Mesangial cell (primary cell): ENCODE measurements at places on chromosomes 11 and 22. TPM values are rescaled to one million over a fixed set of nuclear protein-coding genes. Genes with fewer than 3 reads are reported as not detected.

Gene PHLDA2
- 45.0 and 110 TPM in 2 replicates for total RNA-seq

Gene OSBPL5
- 16.3 and 28.4 TPM in 2 replicates for total RNA-seq

Gene JHY
- 1.5 and 1.6 TPM in 2 replicates for total RNA-seq

Gene OLFML1
- total RNA-seq = 0.25 TPM in 1 of 2 replicates, not detected in the other

Gene OR51F1
- total RNA-seq = not detected in 2 replicates

Gene OR10D3
- not detected in 2 replicates for total RNA-seq

Gene OR5B17
- total RNA-seq = not detected in 2 replicates

Gene CUL5
- 17.5 and 26.9 TPM in 2 replicates for total RNA-seq

Gene DLG2
- 0.16 and 0.51 TPM in 2 replicates for total RNA-seq

Gene RASGRP2
- 1.3 TPM in 1 of 2 replicates, not detected in the other for total RNA-seq

Gene RRAS2
- total RNA-seq = 75.0 and 105 TPM in 2 replicates

Gene MS4A15
- total RNA-seq = not detected in 2 replicates

Gene FREY1
- total RNA-seq = 2.7 TPM in 1 of 2 replicates, not detected in the other

Gene GPHA2
- not detected in 2 replicates for total RNA-seq

Gene C11orf87
- total RNA-seq = not detected in 2 replicates

Gene C22orf15
- 0.65 and 2.7 TPM in 2 replicates for total RNA-seq
